ENCODE measurements at places on chromosomes 13 and 19.

DNA sequence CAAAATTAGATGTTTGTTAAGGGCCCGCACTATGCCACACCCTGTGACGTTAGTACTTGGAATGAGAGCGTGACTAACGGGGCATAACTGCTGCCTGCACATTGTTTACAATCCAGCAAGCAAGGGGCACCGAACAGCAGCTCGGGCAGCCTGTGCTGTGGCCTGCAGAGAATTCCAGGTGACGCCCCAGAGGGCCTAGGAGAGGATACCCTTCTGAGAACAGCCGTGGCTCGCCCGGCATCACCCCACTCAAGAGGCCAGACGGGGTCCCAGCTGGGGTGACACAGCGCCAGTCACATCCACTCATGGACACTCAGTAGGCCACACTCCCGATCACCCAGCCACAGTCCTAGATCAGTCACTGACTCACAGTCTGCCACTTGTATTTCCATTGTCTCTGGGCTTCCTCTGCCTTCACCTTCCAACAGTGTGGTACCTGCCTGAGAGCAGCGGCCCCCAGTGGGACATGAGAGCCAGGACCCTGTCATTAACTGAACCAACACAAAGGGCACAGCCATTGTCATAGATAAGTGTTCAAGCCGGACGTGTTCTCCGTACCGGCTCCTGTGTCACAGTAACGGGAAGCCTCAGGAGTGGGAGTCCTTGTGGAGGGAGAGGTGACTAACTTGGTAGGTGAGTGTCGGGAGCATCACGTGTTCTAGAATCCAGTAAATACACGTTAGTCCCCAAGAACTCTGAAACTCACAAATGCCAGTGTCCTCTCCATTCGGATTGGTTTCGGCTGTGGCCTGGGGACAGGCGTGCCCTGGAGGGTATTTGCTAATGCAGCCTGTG, 7.5 kb downstream of the ZNF331 start:
- DNase-seq, result no peak

DNA sequence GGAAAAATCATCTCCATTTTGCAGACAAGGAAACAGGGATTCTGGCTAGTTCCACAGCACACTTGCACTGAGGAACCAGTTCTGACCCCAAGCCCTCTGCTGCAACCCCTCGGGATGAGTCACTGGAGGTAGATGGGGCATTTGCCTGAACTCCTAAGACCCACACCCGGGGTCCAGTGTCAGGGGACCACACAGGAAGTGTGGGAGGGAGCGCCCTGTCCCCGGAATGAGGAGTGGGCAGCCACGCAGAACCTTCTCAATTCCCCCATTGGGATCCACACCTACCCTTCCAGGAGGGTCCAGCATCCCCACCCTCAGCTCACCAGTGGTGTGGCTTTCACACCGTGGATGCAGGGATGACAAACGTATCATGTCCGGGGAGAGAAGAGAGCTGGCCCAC, 62.7 kb downstream of the TSHZ3 start:
- no peak for DNase-seq

DNA sequence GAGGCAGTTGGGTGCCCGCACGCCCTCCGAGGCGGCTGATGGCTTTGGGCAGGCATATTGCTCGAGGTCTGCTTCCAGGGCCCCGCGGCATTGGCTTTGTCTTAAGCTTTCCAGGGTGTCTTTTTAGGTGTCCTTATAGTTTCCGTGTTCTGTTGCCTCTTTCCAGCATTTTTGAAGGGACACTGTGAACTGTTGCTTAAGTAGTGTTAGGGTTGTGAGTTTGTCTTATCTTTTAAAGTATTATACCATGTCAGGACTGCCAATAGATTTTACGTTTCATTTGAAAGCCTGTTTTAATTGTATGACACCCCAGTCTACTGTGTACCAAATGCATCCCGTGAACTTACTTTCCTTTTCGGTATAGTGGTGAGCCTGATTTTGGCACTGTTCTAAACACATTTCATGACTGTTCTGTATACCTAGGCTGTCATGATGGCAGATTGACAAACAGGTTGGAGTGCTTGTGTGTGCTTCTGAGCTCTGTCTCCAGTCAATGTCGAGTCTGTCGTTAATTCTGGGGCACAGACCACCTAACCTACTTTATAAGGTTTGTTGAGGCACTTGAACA, 656 bp downstream of the PCCA start:
- peak; percentile 22 for DNase-seq

GRCh38 chr13:59663707-59664106, 500.0 kb downstream of the DIAPH3 start:
- no peak for DNase-seq

DNA sequence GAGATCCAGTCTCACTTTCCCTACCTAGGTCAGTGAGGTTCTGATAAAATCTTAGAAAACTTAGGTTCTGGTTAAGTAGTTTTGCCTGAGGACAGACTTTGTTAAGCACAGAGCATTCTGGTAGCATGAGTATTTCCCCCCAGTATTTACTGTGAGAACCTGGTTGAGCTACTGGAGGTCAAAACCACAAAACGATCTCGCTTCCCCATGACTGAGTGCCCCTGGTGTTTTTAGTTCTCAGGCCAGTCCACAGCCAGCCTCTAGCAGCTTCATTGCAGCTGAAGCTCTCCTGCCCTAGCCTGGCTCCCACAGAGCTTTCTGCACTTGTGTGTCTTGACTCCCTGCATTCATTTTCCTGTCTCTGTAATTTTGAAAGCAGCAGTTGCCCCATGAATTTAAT, 1138.2 kb downstream of the UQCRFS1 start:
- no peak for DNase-seq

GRCh38 chr13:29164116-29164515, 344.0 kb downstream of the MTUS2 start:
- DNase-seq, result no peak

DNA sequence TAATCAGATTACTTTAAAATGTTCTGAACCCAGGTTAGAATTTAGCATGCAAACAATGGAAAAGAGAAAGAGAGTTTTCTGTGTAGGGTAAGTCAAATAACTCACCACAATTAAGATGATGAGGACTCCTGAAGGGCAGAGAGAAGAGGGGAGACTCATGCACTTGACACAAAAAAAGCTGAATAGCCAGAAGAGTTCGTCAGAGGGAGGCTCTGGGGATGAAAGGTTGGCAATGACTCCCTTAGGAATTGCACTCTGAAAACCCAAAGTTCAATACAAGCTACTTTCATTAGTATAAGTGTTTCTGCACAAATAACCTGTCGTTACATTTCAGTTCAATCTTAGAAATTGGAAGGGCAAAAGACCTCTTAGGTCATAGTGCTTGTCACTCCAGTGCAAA, 434.4 kb upstream of the PCDH9 start:
- no peak for DNase-seq

DNA sequence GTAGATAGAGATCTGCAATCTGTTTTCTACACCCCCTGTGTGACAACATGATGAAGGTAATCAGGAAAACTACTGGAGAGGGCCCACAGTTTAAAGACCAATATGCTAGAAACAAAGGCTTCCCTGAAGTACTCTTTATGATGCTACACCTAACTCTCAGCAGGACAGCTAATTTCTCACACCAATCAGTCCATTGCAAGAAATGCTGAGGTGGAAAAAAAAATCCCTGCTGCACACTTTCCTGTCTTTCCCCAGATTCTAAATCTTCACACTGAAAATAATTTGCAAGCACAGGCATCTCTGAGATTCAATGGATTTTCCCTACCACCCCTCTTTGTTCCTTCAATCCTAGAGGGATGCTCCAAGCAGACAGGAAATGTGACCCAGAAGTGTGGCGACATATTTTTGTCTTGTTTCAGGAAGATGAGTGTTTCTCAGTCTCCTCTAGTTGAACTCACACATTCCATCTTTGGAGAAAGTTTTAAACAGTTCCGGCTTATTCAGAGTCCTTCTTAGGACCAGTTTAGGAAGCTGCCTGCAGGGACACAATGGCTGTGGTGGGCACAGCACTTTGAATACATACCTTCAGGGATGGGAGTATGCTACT, 671.6 kb downstream of the DIAPH3 start:
- no peak for DNase-seq

- DNase-seq, result no peak
Observed at GRCh38 chr19:35006342-35006998, 6.3 kb downstream of the GRAMD1A start.

Measured in activated naive CD4-positive, alpha-beta T cell treated with anti-CD3 and anti-CD28 coated beads, Interleukin-2, amount 10 ng/mL, durations not matched to agents 7 days and 5 days (primary cell).